ENCODE measurements at places on chromosomes 7 and 10.
A peak's percentile ranks its signal among the peaks of the same experiment; 100 is the strongest.

- no peak for DNase-seq
These were observed 1.7 kb downstream of the SORBS1 start for GRCh38 chr10:95559471-95559870.

DNA sequence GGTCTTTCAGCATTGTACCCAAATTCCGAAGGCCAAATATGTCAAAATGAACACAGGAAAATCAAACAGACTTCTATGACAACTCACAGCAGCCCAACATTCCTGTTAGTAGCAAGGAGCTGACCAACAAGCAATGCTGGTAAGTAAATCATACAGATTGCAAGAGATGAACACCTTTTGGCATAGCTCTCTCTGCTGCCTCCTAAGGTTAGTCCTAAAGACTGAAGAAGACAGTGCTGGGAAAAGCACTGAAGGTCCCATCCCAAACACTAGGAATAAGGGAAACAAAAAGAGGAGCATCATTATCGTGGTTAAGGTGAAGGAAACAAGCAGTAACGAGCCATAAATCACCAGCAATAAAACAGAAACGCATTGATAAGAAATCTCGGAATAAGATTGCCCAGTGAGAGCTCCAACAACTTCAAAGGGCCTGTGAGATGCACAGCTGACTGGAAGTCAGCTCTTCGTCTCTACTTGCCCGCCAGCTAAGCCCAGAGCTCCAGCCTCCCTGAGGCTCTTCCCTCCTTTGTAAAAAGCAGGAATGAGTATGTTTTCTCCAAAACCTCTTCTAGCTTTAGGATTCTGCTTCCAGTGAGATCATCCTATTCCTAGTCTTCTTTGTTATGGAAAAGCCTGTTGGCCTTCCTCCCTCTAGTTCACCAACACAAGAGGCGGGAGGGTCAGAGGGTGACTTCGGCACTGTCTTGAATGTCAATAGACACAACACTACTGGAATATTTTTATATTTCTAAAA lies 15.3 kb downstream of the NUDT5 start:
- DNase-seq: no peak

GRCh38 chr10:102241444-102242117 lies at the start of gene PITX3:
Gene PITX3, minus strand, starts transcription at chr10:102241512. Its CDS starts 9,432 bp downstream, at chr10:102232080.
- peak; percentile 64 for DNase-seq

- no peak for DNase-seq
These were observed 260.6 kb downstream of the WDR37 start for GRCh38 chr10:1316809-1317143.

DNA sequence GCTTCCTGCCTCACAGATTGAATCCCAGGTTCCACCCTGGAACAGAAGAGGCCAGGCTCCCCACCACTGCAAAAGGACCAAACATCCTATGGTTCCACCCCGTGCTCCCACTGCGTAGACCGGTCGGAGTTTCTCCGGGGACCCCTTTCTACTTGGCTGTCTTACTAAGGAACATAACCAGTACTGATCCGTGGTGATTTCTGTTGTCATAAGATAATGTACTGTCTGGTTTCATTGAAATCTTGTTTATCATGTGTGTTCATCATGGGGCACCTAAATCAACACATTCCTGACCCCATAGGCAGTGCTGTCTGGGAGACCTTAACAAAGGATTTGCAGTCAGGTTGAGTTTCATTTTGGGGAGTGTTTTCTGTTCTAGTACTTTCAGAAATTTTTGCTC lies 104.5 kb downstream of the CHN2 start:
- no peak for DNase-seq

- no peak for DNase-seq
These were observed 32.9 kb upstream of the CUX1 start for GRCh38 chr7:101784292-101785127.

DNA sequence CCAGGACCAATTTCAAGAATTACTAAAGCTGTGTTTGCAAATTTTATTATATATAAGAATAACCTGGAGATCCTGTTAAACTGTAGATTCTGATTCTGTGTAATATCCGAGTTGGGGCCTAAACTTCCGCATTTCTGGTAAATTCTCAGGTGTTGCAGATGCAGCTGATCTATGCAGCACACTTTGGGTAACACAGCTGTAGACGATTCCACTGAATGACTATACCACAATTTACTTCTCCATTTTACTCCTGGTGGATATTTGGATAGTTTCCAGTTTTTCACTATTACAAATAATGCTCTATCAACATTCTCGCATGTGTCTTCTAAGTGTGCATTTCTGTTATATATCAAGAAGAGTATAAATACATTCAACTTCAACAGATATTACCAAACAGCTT lies 7.5 kb downstream of the GDI2 start:
- DNase-seq: no peak

DNA sequence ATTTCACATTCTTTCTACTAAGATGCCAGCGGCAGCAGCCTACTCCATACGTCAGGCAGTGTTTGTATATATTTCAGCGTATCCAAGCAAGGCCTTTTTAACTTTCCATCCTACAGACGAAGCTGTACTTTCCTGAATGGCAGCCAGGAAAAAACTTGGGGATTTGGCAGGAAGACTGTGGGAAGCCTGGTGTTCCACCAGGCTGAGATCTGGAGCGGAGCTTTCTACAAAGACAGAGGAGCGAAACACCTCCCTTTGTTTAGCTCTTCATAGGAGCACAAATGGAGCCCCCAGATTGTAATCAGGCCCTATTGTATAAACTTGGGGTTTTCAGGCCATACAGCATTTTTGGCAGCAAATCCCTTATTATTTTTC lies 143.8 kb downstream of the TES start:
- no peak for DNase-seq

DNA sequence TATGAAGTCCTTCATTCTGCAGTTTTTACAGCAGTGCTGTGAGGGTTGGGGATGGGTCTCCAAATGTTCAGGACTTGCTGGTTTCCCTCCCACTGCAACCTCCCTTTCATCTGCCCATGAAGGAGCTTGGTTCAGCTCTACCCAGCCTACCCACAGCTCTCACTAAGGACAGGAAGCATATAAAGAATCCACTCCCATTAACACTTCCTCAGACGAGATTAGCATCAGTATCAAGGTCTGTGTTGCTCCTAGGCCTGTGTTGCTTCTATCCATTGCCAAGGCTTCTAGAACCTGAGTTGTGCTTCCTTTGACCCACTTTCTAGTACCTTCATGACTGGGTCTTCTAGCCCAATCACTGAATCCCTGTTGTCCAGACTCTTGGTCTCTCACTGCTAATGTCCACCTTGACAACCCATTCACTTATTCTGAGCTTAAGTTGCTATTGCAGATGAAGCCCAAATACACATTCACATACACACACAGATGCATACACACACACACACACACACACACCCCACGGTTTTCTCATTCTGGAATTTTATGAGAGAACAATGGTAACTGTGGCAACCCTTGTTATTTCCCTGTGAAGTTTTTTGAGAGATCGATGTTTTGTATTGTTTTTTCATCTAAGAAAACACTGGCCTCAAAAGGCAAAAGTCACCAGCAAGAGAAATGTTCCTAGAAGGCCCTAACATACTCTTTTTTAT lies 248.1 kb downstream of the MTERF1 start:
- DNase-seq: no peak

GRCh38 chr10:20986049-20986448 lies 88.9 kb upstream of the NEBL start:
- no peak for DNase-seq

GRCh38 chr7:24812305-24812945 lies 55.2 kb upstream of the GSDME start:
- peak; percentile 51 for DNase-seq

DNA sequence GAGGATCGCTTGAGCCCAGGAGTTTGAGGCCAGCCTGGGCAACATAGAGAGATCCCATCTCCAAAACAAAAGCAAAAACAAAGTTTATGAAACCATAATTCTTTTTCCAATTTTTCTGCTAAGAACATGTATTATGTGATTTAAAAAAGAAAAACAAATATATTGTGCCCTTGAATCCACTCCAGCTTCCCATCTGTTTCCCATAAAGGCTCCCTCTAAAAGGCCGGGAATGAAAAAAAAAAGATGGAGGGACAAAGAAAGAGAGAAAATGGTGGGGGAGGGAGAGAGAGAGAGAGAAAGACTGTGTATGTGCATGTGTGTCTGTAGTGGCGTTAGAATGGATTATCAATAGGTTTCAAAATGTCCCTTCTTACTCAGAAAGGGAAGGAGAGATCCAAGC lies 20.5 kb upstream of the GSDME start:
- DNase-seq: no peak

DNA sequence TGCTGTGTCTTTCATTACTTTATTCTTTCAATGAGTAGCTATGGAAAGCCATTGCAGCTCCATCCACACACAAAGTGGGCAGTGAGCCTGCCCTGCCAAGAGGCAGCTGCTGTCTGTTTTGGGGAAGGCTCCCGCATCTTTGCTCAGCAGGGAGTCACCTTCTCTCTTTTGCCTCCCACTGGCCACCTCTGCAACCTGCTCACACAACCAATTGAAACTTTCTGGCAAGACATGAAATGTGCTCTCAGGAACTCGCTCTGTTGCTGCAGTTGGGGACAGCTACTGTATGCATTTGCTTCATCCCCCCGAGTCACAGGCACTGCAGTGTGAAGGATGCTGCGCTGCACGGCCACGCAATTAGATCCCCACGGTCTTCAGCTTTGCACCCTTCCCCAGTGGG lies 244.8 kb upstream of the NFE2L3 start:
- peak; percentile 6 for DNase-seq

- no peak for DNase-seq
These were observed 200.3 kb upstream of the ZWINT start for GRCh38 chr10:56561336-56561735.

DNA sequence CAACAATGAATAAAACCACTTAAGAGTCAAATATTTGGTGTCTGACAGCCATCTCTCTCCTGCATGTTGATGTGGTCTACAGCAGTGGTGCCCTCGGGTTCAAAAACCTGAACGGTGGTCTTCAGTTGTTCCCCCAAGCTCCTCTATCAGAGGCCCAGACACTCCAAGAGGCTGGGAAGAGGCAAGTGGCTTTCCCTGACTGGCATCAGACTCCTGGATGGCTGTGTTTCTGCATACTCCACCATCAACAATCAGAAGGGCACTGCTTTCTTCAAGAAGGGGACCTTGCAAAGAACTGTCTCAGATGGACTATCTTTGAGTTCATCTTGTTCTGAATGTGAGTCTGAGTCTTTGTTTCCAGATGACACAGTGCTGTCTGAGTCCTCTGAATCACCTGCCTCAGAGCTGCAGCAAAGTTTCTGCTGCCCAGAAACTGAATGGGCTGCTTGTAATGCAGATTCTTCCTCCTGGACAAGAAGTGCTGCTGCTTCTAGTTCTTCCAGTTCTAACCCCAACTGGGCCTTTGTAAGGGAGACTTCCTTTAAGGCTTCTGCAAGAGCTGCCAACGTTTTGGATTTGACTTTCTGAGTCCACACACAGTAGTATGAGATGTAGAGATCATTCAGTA lies 5.9 kb upstream of the SGMS1 start:
- no peak for DNase-seq

GRCh38 chr7:134510646-134511045 lies 16.7 kb upstream of the AKR1B10 start:
- DNase-seq: no peak
